ENCODE measurements at places on chromosomes 4 and X. TPM values are rescaled to one million over a fixed set of nuclear protein-coding genes. Genes with fewer than 3 reads are reported as not detected.
A peak's percentile ranks its signal among the peaks of the same experiment; 100 is the strongest.

DNA sequence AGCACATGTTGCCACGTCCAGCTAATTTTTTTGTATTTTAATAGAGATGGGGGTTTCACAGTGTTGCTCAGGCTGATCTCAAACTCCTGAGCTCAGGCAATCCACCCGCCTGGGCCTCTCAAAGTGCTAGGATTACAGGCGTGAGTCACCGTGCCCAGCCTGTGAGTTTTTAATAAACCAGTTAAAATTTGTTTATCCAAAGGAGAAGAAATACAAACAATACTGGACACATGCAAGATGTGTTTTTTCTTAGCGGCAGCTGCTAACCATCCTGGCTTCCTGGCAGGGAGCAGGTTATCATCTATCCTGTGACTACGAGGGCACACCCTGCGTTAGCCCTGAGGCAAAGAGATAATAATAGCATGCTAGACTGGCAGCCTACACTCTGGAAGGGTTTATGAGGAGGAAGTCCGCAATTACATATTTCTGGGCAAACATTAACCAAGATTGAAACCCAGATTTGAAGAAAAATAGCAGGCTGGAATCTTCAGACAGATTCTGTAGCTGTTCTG lies 191.4 kb downstream of the SPRY1 start:
- H3K36me3 ChIP-seq: no peaks in the 10 kb centered on the region
- H3K4me1 ChIP-seq: peaks cover 5% of the 10 kb centered on the region
- no peak overlapping the region for H3K27ac ChIP-seq
- no peak overlapping the region for H3K4me3 ChIP-seq

GRCh38 chr4:86895692-86896488 lies 3.7 kb upstream of the C4orf36 start:
- peaks cover 6% of the 10 kb centered on the region for H3K4me1 ChIP-seq
- peaks cover 22% of the 10 kb centered on the region for H3K27me3 ChIP-seq
- H3K4me3 ChIP-seq: no peak overlapping the region

Gene MAGEA1
- not detected for total RNA-seq

Gene TRAM1L1
- total RNA-seq: not detected

DNA sequence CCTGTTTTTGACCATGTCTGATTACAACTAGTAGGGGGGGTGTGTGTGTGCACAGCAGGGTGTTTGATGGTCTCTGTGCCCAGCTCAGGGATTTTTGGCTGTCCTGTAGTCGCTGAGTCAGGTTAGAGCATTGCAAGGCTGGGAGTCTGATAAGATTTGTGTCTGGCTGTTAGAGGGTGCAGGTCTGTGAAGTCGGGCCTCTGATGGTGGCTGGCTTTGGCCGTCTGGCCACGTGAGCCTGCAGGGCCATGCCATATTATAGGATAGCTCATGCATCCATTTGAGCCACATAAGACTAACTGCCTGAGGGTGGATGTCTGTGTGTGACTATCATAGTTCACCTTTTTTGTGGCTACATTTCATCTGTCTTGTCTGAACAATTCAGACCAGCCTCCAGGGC lies 4.9 kb downstream of the PORCN start:
- no peak overlapping the region for H3K4me3 ChIP-seq
- DNase-seq: no peak
- H3K27me3 ChIP-seq: no peaks in the 10 kb centered on the region
- peaks cover 4% of the 10 kb centered on the region for H3K36me3 ChIP-seq
- no peak overlapping the region for H3K27ac ChIP-seq

- no peaks in the 10 kb centered on the region for H3K27me3 ChIP-seq
- no peak for DNase-seq
- H3K27ac ChIP-seq: no peak overlapping the region
- no peaks in the 10 kb centered on the region for H3K36me3 ChIP-seq
Observed at GRCh38 chrX:6708041-6708440, 173.1 kb upstream of the VCX3A start.

DNA sequence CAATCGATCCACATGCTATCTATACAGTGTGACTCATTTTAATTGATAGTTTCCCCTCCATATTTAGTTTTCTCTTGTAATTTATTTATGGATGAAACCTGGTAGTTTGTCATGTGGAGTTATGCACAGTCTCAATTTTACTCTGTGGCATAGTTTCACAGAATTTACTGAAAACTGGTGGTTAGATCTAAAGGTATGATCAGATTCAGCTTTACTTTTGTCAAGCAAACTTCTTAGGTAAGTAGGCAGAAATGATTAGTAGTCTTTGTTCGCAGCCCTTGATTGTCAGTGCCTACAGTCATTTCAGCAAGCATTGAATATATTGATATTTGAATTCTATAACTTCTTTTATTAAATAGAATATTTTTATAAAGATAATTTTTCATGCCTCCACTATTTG lies 2.5 kb downstream of the ADD1 start:
- no peak for DNase-seq
- peak overlapping the region; percentile 70 for H3K27ac ChIP-seq
- peaks cover 59% of the 10 kb centered on the region for H3K4me1 ChIP-seq
- H3K36me3 ChIP-seq: peaks cover 17% of the 10 kb centered on the region

GRCh38 chr4:93384887-93385286 lies 443.7 kb upstream of the ATOH1 start:
- H3K36me3 ChIP-seq: no peaks in the 10 kb centered on the region
- H3K4me1 ChIP-seq: no peaks in the 10 kb centered on the region
- no peaks in the 10 kb centered on the region for H3K27me3 ChIP-seq
- DNase-seq: no peak

GRCh38 chr4:57048590-57049304 lies 61.4 kb downstream of the IGFBP7 start:
- no peaks in the 10 kb centered on the region for H3K4me1 ChIP-seq
- H3K36me3 ChIP-seq: no peaks in the 10 kb centered on the region
- DNase-seq: no peak
- no peak overlapping the region for H3K4me3 ChIP-seq
- no peak overlapping the region for H3K27ac ChIP-seq
- peaks cover 8% of the 10 kb centered on the region for H3K27me3 ChIP-seq

GRCh38 chrX:30674799-30675198 lies 21.6 kb downstream of the GK start:
- no peak overlapping the region for H3K27ac ChIP-seq
- no peaks in the 10 kb centered on the region for H3K27me3 ChIP-seq
- peaks cover 28% of the 10 kb centered on the region for H3K36me3 ChIP-seq
- no peak overlapping the region for H3K4me3 ChIP-seq
- no peak for DNase-seq

Gene SPATA4
- not detected for total RNA-seq

DNA sequence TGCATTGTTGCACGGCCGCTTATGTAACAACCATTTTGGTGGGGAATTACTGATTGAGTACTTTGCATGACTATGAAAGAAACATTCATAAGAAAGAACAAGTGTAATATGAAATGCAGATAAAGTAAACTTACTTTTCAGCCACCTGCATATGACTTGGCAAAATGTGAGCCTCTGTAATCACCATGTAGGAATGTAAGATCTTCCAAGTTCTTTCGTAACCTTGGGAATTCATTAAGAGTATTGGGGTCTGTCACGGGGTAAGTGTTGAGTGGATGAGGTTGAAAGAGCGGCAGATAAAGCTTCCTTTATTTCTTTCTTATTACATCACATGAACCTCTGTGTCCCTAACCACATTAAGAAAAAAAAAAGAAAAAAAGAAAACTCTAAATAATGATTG lies 348.5 kb upstream of the NR3C2 start:
- H3K36me3 ChIP-seq: no peaks in the 10 kb centered on the region
- no peaks in the 10 kb centered on the region for H3K27me3 ChIP-seq
- H3K27ac ChIP-seq: no peak overlapping the region
- H3K4me1 ChIP-seq: no peaks in the 10 kb centered on the region

Gene FGFRL1
- total RNA-seq: 17.2 TPM

Gene AWAT2
- not detected for total RNA-seq

GRCh38 chrX:74535086-74535407 lies 79.4 kb downstream of the RLIM start:
- no peak for DNase-seq
- no peak overlapping the region for H3K27ac ChIP-seq
- no peaks in the 10 kb centered on the region for H3K36me3 ChIP-seq
- no peak overlapping the region for H3K4me3 ChIP-seq
